Kidney (tissue), 22 donors: ENCODE measurements at places on chromosomes 7 and 10.

DNA sequence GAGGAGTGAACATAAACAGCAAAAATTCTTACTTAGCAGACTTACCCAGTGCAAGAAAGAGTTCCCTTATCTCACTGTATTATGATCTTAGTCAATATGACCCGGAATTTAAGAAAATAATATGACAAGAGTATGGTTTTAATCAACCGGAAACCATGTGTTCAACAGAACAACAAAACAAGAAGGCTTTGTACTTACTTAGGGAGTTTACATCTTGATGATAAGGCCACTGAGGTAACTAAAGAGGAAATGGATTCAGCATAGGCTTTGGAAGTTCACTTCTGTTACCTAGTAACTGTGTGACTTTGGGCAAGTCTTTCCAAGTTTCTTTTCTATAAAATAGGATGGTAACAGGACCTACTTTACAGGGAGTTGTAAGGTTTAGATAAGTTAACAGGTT is 7.4 kb upstream of the FAS start:
- no peak for DNase-seq

DNA sequence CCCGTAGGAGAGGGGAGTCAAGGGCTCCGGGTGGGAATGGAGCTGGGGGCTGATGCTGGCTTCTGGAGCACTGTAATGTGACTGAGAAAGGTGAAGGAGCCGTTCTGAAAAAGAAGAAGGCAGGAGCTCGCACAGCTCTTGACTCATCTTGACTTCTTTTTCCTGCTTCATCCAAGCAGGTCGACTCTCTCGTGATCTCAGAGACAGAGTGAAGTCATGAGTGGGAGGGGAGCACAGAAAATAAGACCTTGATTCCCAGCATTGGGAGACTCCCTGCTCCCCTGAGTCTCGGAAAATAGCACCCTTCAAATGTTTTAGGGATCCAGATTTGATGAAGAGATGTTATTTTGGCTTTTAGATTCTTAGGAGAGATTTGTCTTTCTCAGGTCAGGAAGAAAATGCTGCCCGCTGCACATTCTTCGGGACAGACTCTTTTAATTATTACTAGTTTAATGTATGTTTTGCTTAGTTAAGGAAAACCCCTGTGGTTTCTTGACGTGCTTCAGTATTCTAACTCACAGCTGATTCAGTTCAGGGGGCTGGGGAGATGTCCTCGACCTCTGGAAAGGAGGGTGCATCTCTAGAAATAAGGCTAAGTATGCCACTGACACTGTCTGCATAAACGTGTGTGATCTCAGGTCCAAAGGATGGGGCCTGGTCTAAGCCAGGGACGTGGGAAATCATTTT is 34.1 kb downstream of the EGFR start:
- no peak for DNase-seq

DNA sequence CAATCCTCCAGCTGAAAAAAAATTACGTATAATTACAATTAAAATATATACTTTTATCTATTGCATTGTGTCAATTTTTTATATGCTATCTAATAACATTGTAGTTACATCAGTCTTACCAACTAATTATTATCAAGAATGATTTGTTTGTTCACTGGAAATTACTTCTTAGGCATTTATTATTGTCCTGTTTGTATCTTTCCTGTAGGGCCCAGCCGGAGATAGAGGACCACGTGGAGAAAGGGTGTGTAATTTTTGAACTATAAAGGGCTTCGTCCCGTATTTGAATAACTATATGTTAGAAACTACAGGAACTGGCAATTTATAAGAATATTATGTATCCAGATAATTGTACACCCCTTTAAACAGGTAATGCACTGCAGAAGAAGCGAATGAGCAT is 4.1 kb downstream of the COL1A2 start:
- DNase-seq: no peak

DNA sequence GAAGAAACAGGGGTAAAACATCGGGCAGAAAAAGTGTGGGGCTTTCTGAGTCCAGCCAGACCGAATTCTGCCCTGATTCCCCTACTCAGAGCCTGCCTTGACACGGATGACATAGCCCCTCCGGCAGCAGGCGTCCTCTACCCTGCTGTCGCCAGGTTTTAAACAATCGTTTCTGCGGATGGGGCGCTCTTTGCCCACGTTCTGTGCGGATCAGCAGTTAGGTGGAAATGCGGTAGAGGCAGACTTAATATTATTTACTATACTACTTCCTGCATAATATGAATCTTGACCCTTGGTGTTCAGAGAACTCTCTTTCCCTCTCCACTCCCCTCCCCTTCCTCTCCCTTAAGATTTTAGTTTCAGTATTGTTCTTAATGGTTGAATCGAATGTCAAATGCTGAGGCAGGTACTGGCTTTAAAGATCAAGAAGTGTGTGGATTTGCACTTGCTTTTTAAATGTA is 2.4 kb downstream of the GATA3 start:
- peak; percentile 40 for DNase-seq

DNA sequence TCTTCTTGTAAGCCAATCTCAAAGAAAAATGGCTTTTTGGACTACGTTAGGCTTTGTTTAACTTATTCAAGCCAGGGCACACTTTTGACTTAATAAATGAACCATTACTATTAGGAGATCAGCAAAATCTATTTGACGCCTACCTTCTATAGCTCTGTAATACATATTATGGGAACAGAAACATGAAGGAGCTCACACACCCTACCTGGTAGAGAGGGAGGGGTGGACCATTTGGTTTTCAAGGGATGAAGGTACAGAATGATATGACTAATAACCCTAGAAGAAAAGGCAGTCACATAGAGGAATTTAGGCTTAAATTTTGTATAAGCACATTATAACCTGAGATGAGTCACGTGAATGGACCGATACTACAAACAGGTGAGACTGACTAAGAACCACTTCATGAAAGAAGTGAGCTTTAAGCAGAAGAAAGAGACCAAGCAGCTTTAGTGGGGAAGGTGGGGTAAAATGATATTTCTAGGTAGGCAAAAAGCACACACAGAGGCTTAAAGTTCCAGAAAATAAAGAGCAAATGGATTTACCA is 106.8 kb upstream of the CTTNBP2 start:
- DNase-seq: no peak

GRCh38 chr7:44191171-44191570 is 1.9 kb upstream of the GCK start:
- no peak for DNase-seq

DNA sequence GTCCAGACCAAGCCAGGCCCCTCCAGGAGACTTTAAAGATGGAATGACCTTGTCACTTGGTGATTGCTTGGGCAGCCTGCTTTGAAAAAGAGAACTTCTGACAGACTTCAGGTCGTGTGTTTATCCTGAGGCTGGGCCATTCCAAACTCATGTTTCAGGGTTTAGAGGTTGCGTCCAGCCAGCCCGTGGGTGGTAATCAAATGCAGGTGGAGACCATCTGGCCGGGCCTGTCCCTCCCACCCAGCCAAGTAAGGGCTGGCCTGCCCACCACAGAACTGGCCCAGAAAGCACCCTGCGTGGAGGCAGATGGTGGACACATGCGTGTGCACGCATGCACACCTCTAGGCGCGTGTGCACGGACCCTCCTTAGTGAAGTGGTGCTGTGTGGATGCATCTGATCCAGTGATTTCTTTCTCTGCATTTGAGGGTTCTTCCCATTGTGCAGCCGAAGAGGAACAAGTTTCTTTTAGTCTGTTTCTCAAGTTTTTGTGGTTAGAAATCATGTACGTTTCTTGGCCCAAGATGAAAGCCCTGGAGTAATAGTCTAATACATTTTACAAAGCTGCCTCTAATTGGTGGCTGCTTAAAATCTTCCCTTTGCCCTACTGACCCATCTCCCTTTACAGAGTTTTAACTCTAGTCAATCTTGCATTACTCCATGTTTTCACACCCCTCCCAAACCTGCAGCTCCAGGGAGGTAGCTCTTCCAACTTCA is 43.0 kb downstream of the SUFU start:
- no peak for DNase-seq

GRCh38 chr7:12963435-12963834 is 276.0 kb downstream of the ARL4A start:
- DNase-seq: no peak

GRCh38 chr10:109889867-109890266 is 33.4 kb downstream of the XPNPEP1 start:
- no peak for DNase-seq

DNA sequence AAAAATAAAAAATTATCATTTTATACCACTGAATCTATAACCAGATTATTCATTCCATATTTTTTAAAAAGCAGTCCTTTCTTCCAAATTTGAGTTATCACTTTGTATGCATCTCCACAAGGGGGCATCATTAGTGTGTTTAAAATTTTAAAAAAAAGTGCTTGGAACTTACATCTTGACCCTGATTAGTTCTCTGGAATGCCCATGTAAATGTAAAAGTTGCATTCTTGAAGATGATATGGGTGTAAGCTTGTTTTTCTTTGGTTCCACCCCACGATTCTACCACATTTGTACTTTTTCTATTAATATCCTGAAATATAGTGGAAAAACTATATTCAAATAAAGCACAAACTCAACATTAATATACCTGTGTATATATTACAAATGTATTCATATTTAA is 144.9 kb downstream of the ELAPOR2 start:
- no peak for DNase-seq

- no peak for DNase-seq
These were observed 47.1 kb downstream of the MAGI2 start for GRCh38 chr7:79406371-79406770.

- no peak for DNase-seq
These were observed 14.8 kb downstream of the LRRC27 start for GRCh38 chr10:132346806-132347205.

GRCh38 chr10:16750461-16750860 is 66.8 kb downstream of the RSU1 start:
- no peak for DNase-seq

DNA sequence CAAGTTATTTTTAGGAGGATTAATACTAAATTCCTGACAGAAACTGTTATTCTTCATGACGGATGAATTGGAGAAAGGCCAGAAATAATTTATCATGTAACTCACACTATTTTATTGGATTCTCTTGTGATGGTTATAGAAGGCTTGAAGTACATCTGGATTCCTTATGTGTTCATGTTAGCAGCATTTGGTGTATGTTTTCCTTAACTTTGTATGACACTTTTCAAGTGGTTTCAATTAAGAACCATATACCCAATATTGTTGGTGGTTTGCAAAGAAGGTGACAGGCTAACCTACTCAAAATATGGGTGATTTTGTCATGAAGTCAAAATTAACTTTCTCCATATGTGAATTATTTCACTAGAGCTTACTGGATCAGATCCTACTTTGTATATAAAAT is 532.2 kb upstream of the CNTNAP2 start:
- peak; percentile 1 for DNase-seq

- DNase-seq: no peak
These were observed 136.1 kb upstream of the MYO3A start for GRCh38 chr10:25797888-25798429.

GRCh38 chr7:12923971-12924370 is 236.5 kb downstream of the ARL4A start:
- no peak for DNase-seq

DNA sequence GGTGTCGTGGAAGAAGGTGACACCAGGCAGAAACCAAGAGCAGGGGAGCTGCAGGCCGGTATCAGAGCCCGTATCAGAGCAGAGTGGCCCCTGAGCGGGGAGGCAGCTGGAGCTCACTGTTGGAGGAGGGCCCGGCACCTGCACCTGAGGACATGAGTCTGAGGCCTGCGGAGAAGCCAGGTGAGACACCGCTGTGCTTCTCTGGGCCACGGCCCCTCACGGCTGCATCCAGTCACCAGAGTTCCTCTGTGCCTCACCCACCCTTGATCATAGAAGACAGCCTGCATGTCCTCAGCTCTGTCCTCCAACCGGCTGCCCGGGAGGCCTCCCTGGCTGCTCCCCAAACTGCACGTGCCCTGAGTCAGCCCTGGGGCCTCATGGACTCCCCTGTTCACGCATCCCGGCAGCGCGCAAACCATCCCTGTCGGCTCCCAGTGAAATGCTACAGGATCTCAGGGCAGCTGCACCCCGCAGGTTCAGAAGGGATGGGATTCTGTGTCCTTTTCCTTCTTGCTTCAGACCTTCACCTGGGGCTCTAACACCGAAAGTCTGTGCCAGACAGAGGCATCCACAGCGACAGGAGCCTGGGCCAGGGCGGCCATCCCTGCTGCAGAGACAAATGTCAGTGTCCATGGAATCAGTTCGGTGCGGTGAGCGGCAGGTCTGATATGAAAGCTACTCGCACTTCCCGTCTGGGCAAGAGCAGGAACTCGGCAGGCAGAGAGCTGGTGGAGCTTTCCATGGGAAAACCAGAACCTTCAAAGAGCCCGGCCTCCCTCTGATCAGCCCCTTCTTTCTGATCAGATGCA is 111.9 kb upstream of the FAM20C start:
- DNase-seq: no peak

DNA sequence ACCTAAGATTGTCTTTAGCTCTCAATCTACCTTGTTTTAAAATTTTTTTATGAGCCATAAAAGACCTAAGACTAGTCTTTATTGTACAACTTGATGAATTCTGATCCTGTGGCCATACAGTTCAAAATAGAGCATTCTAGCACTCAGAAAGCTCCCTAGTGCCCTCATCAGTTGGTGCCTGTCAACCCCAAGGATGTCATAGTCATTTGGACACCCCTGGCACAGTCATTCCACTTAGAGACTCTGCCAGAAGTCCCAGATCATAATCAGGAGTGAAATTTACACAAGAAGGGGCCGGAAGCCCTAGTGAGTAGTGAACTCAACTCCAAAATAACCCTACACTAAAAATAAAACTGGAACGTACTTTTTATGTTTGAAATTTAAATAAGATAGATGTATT is 80.0 kb upstream of the INSIG1 start:
- no peak for DNase-seq

DNA sequence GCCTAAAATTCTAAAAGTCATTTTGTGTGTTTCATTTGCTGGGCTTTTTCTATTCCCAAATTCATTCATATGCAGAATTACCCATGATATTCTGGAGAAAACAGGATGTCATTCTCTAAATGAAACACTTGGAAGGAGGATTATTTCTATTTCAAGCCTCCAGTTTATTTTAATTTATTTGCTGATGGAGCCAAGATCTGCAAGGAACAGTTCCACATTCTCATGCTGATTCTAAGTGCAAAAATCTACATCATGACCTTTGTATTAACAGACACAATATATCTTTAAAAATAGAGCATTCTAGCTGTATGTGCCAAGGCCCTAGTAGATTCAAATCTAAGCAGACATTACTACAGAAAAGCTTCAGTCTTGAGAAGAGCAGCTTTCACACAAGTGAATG is 51.3 kb upstream of the KCND2 start:
- no peak for DNase-seq

- DNase-seq: no peak
These were observed 187.9 kb upstream of the KMT2E start for GRCh38 chr7:104826135-104826534.
